ENCODE measurements at places on chromosomes 5 and 9.

DNA sequence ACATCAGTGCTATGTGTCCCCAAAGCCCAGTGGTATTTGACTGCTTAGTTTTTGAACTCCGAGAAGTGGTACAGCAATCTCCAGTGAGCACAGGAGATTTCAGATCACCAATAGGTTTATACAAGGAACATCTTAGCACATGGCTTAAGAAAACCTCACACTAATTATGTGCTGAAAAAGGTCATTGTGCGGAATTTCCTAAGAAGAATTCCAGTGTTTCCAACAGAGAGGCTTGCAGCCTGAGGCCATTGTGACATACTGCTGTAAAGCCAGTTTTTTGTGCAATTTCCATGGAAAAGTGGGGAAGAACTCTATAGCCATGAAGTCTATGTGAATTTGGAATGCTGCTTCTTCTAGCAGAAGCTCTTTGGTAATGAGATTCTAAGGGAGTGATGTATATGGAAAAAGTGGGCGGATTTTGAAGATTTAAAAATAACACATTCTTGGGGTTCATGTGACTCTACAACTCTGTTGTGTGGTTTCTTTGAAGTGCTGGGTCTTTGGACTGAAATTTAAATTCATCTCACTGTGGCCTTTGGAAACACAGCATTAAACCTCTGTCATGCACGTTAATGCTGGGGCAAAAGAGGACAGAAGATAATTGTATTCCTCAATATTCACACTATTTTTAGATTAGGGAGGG, 110.5 kb upstream of the CD180 start:
- DNase-seq: no peak

GRCh38 chr9:125103770-125104460, 39.4 kb downstream of the SCAI start:
- no peak for DNase-seq

- no peak for DNase-seq
These were observed 16.4 kb downstream of the JADE2 start for GRCh38 chr5:134541736-134542376.

- no peak for DNase-seq
These were observed 86.1 kb upstream of the GHR start for GRCh38 chr5:42337143-42337542.

DNA sequence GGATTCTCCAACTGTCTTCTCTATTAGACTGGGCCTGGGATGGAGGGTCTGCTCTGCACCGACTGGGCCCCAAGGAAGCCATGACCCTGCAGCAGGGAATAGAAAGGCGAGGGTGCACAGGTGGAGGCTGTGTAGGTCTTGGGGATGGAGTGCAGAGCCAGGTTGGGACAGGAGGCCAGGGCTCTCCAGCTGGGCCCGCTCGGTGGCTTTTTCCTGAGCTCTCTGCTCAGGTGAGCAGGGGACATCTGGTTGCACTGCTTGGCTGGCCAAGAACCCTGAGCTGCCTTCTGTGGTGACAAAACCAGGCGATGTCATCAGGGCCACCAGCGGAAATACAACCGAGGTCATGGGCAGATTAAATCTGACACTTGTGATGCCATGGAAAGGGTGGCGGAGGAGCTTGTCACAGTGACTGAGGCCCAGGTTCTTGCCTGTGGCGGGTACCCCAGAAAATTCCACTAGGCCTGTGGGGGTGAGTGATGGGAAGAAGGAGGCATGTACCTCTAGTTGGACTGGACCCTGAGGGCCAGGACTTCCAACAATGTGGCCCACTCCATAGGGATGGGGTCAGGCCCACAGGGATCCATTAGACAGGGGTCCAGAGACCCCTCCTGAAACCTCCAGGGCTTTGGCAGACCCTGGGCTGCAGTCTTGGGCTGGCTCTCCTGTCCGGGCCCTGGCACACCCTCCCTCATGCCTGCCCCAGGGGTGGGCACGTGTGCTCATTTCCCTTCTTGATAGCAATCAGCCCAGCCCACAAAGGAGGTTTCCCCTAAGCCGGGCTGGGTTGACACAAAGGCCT, 4.4 kb upstream of the IL3 start:
- DNase-seq: no peak

DNA sequence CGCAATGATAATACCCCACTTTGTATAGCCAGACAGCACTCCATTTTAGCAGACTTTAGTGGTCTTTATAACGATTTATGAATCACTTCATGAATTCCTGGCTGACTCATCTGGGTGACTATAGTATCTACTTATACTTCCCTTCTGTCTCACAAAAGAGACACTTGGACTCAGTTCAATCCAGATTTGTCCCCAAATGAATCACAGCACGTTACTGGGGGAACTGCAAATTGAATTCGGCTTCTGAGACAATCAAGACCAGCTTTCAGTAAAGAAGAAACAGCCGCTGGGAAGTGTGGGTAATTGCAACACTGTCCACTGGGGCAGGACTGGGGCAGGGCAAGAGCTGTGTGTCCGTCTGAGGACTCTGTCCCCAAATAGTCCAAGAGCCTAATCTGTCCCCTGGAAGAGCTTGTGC, 337.3 kb upstream of the RFX3 start:
- no peak for DNase-seq

DNA sequence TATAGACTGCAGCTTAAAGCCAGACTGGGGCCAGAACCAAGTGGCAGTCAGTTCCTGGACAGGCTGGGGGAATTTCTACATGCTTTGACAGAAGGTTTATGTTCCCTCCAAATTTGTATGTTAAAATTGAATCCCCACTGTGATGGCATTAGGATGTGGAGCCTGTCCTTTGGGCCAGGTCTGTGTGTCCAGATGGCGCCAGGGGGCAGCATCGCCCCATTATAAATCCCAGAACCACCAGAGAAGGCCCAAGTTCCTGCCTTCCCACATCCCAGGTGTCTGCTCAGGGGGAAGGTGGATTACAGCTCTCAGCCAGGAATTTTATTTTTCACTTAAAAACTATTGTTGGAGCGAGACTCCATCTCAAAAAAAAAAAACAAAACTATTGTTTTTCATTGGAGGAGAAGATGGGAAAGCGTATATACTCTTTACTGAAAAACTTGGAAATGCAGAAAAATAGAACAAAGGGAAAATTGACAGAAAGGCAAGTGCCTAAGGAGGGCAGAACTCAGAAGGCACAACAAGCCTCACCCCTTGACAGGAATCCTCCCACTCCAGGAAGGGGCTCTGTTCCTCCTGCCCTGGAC, 5.0 kb downstream of the IL3 start:
- peak; percentile 35 for DNase-seq

DNA sequence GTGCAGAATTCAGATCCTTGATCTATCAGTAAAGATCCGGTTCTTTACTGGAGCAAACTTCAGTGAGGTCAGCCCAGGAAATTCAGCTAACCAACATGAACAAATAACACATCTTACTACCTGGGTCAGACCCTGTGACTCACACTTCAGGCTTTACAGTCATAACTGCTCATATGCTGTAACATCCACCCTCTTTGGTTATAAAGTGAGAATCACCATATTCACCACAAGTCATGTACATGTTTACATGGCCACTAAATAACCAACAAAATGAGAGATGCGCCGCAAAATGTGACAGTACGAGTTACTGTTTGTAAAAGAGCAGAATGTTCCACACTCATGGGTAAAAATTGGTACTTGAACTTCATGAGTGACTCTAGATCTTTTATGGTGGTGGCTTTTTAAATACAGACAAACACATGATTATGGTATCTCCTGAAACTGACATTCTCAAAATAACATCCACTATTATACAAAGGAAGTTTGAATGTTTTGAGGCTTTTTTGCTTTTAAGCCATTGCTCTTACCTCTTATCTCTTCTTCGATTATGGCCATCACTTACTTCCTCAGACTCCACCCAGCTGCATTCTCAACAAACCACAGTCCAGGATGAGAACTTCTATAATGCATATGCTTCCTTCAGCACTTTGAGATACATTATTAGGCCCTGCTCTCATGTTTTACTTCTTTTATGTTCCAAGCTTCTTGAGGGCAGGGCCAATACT, 516.6 kb downstream of the RAB3C start:
- no peak for DNase-seq

DNA sequence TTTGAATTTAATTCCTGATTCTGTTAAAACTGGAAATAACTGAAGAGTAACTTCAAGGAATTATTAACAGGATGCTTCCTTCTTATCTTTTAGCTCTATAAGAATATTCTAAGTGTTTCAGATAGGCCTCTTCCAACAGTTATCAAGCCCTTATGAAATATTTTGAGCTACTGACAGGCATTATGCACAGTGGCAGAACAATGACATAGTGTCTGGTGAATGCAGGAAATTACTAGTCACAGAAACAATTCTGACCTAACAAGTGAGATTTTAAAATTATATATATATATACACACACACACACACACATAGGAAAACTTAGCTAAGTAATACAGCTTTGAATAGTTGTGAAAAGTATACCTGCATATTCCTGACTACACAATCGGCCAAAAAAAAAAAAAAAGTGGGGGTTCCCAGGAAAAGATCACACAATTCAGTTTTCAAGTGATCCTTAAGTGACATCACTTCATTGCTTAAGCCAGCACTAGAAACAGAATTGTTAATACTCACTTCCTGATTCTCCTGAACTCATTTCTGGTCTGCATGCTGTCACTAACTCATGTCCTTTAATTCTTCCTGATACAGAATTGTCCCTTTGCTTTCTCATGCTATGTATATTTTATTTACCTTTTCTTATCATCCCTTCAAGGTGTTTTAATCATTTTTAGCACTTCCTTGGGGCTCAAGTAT, 77.3 kb downstream of the SLC25A46 start:
- no peak for DNase-seq

GRCh38 chr5:71891856-71892255, 172.8 kb downstream of the CARTPT start:
- no peak for DNase-seq

GRCh38 chr5:33488558-33489355, 48.0 kb downstream of the TARS1 start:
- DNase-seq: no peak

DNA sequence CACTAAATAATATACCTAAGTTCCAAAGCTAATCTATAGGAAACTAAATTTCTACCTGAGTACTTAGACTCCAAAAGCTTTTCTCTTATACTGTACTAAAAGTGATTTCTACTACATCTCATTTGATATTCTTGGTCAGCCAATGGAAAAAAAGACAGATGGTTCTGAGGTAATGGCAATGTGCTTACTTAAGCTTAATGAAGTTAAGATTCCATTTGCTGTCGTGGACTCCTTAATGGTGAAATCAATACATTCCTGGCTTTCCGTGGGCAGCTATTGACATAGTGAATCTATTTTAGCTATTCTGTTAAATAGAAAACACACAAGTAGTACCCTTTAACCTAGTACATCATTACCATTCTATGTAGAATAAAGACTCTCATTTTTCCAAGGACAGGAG, 1825.6 kb upstream of the CDH9 start:
- no peak for DNase-seq
